Memory B cell (primary cell): ENCODE measurements at places on chromosomes 13 and 19.

- DNase-seq: no peak
Measured at GRCh38 chr19:31066385-31066784, 282.9 kb downstream of the TSHZ3 start.

DNA sequence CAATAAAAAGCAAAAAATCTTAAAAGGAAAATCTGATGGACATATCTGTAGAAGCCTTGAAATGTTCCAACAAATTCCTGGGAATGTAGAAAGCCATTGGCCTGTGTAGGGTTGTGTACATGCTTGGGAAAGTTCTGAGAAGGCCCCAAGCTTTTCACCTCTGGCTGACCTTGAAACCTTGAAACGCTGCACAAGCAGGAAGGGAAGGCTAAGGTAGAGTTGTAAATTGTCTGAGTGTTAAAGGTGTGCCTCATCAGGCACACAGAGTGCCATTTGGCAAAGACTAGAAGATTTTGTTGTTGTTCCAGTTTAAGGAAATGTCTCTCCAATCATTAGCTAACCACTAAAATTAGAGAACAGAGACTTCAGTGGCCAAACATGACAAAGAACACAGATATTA is 10.4 kb downstream of the TSKS start:
- DNase-seq: no peak

- DNase-seq: peak; percentile 84
Measured at GRCh38 chr19:52397310-52398080, at the start of gene ZNF528. Gene ZNF528, plus strand, starts transcription at chr19:52397849. Its CDS starts 4,165 bp downstream, at chr19:52402014.

DNA sequence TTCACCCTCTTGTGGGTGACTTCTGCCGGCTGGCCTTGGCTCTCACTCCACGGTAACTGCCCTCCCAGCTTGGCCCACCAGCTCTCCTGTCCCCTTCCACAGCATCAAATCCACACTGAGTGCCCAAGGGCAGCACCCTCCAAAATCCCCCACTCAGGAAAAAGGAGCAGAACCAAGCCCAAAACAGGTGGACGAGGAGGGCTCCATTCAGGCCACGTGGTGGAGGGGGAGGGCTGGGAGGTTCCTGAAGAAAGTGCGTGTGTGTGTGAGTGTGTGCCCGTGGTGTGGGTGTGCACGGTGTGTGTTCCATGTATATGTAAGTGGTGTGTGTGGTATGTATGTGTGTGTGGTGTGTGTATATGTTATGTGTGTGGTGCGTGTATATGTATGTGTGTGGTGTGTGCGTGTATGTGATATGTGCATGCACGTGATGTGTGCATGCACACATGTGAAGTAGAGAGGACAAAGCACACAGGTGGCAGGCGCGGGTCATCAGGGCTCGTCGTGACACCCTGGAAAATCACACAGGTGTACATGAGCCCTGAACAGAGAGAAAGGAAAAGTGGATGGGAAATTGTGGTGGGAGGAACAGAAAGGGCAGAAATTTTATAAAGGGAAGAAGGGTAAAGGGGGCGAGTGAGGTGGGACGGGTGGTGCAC is 76.9 kb downstream of the COL4A1 start:
- DNase-seq: no peak

GRCh38 chr19:50344661-50345318 is 15.6 kb upstream of the KCNC3 start:
- DNase-seq: peak; percentile 77
